Globus pallidus (tissue), 1 donor: ENCODE measurements at places on chromosomes 12 and 14.

DNA sequence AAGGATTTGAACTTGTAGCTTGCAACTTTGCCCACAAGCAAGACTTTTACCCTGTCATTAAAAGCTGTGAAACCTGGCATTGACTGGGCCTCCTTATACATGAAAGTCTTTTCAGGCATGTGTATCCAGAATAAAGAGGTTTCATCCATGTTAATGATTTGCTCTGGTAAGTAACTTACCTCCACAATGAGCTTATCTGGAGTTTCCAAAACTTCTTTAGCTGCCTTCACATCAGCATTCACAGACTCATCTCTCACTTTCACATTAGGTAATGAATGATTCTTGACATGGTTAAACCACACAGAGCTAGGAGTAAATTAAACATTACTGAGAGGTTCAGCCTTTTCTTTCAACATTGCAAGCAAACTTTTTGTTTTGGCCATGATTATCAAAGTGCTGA, 234.4 kb upstream of the CLEC14A start:
- DNase-seq = no peak

GRCh38 chr12:92132288-92132687, 13.4 kb downstream of the BTG1 start:
- DNase-seq = no peak

GRCh38 chr12:46965880-46966279, 113.5 kb upstream of the PCED1B start:
- no peak for DNase-seq

DNA sequence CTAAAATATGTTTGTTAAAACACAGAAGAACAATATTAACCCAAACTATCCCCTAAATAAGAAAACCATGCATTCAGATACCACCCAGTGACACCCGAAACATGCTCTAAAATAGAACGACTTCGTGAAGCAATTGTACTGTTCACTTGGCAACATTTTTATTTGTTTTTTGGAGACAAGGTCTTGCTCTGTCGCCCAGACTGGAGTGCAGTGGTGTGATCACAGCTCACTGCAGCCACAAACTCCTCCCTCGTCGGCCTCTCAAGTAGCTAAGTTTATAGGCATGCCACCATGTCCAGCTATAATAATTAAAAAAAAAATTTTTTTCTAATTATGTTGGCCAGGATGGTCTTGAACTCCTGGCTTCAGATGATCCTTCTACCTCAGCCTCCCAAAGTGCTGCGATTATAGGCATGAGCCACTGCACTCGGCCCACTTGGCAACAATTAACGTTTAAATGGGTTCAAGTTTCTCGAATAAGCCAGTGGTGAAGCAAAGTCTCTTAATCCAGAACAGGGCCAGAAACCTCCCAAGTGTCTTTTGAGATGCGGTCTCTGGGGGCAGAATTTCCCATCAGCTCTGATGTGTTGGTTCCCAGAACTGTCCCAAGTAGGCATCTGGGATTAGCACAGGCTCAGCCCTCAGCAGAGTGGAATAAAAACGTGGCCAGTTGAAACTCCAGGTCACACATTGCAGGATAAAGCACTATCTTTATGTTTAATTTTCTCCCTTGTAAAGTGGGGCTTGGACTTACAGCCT, 74.5 kb downstream of the TMCC3 start:
- no peak for DNase-seq

- no peak for DNase-seq
Observed at GRCh38 chr14:92317511-92317910, 5.5 kb upstream of the SLC24A4 start.

GRCh38 chr12:44397631-44398030, 478.5 kb downstream of the NELL2 start:
- no peak for DNase-seq

GRCh38 chr12:69880571-69880970, 55.5 kb downstream of the MYRFL start:
- no peak for DNase-seq

DNA sequence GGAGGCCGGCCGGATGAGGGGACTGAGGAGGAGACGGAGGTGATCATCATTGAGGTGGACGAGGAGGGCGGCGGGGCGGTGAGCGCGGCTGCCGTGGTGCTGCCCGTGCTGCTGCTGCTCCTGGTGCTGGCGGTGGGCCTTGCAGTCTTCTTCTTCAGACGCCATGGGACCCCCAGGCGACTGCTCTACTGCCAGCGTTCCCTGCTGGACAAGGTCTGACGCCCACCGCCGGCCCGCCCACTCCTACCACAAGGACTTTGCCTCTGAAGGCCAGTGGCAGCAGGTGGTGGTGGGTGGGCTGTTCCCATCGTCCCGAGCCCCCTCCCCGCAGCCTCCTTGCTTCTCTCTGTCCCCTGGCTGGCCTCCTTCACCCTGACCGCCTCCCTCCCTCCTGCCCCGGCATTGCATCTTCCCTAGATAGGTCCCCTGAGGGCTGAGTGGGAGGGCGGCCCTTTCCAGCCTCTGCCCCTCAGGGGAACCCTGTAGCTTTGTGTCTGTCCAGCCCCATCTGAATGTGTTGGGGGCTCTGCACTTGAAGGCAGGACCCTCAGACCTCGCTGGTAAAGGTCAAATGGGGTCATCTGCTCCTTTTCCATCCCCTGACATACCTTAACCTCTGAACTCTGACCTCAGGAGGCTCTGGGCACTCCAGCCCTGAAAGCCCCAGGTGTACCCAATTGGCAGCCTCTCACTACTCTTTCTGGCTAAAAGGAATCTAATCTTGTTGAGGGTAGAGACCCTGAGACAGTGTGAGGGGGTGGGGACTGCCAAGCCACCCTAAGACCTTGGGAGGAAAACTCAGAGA, 9.6 kb downstream of the MMP14 start:
- DNase-seq = no peak

DNA sequence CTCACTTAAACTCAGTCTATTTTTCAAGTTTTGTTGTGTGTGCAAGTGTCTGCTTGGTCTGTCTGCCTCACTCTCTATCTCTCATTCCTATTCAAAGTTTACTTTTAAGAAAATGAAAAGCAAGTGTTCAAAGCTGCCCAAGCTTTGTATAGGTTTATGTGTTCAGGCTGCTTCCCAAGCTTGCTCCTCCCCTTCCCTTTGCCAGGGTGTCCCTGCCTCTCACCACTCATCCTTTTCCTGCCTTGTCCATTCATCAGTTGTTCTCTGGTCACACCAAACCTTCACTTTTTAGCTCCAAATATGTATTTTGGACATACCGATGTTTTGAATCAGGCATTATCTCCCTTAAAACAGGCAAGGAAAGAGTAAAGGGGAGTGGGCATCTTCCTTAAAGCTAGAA, 41.3 kb downstream of the STK38L start:
- no peak for DNase-seq

GRCh38 chr14:54579621-54580020, 12.7 kb downstream of the SAMD4A start:
- no peak for DNase-seq

DNA sequence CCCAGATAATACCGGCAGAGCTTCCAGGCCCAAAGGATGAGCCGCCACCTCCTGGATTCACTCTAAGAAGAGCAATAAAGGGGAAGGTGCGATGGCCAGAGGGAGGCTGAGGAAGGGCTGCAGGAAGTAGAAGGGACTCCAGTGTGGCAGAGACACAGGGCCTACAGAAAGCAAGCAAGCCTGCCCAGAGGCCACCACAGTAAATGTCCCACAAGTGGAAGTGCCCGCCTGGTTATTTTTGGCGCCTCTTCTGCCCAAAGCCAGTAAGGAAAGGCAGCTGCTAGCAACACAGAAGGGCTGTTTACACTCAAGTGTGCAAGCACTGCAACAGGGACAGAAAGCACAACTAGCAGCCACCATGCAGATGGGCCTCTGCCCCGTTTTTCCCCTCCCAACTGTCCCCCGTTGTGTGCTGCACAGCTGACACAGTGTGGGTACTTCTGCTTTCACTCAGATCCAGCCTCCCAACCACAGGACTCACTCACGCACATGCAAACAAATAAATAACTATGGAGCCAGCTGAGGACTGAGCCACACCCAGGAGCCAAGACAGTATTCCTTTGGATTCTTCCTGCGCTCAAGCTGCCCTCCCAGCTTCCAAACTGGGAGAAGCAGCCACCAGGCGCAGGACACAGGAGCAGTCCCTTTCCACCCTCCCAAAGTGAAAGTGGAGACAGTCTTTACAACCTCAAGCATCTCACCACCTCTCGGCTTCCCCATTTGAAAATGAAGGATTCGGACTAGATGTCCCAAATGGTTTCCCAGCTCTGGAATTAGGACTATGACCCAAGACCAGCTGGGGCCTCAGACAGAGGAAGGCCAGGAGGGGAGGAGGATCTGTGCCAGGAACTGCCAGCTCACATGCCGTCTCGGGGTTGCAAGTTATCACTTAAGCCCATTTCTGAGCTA, 40.0 kb upstream of the PNMA1 start:
- peak; percentile 80 for DNase-seq

DNA sequence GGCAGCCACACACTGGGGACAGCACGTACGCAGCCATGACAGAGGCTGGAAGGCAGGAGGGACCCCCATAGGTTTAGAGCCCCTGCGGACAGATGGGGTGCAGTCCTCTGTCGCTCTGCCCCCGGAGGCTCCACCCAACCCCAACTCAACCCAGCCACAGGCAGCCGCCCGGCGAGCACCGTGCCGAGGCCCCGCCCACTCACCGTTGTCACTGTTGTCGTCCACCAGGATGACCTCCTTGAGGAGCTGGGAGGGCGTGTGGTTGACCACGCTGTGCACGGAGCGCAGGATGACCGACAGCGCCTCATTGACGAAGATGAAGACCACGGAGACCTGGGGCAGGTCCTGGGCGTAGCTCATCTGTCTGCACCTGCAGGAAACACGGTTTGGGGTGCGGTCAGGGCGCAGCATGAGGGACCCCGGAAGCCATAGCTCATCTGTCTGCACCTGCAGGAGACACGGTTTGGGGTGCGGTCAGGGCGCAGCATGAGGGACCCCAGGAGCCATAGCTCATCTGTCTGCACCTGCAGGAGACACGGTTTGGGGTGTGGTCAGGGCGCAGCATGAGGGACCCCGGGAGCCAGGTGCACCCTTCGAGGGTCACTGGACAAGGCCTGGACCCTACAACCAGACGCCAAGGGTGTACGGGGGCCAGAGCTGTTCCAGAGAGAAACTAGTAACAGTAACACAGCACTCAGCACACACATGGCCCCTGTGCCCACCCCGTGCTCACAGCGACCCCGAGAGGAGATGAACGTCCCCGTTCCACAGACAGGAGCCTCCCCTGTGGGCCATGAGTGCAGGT, 66.9 kb downstream of the GALNT9 start:
- no peak for DNase-seq

DNA sequence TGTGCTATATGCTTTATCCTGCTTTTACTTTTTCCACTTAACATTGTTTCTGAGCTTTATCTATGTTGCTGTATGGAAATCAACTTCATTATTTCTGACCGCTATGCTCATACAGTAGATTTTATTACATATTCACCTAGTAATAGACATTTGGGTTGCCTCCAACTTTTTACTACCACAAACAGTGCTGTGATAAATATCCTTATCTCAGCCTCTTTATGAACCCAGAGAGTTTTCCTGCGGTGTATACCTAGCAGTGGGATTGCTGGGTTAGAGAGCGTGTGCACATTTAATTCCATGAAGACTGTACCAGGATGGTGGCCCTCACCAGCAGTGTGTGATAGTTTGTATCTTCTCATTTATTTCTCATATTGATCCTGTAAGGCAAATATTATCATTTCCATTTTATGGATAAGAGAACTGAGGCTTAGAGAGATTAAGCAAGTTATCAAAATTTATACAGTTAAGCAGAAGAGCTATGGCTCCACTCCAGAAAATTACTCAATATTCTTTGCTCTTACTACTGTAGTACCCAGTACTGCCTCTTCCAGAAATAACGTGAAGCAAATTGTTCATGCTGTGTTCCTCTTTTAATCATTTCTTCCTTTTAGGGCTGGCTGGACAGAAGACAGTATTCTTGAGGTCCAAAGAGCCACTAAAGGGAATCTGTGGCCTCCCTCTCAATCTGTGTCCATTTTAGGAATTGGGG, 26.3 kb upstream of the CISTR start:
- DNase-seq = no peak

DNA sequence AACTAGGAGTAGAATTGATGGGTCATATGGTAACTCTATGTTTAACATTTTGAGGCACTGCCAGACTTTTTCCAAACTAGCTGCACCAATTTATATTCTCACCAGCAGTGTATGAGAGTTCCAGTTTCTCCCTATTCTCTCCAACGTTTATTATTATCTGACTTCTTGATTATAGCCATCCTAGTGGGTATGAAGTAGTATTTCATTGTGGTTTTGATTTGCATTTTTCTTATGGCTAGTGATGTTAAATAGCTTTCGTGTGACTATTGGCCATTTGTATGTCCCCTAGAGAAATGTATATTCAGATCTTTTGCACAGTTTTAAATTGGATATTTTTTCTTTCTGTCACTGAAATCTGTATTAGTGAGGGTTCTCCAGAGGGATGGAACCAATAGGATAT, 37.8 kb downstream of the HELB start:
- no peak for DNase-seq

- no peak for DNase-seq
Observed at GRCh38 chr12:75856235-75856634, 175.3 kb downstream of the PHLDA1 start.

DNA sequence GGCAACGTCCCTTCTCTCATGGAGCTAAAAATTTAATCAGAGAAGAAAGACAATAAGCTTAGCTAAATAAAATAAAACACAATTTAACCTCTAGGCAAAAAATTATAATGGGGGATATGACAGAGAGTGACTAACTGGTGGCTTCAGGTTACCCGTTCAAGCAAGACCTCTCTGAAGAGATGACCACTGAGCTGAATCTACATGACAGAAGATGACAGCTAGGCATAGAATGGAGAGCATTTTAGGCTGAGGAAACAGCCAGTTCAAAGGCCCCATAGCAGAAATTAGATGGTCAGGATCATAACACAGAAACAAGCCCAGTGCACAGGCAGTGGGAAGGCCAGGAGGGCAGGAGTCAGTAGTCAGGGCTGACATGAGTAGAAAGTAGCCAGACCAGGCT, 1094.3 kb downstream of the VRK1 start:
- no peak for DNase-seq

- no peak for DNase-seq
Observed at GRCh38 chr14:32049361-32050088, 27.6 kb upstream of the ARHGAP5 start.

DNA sequence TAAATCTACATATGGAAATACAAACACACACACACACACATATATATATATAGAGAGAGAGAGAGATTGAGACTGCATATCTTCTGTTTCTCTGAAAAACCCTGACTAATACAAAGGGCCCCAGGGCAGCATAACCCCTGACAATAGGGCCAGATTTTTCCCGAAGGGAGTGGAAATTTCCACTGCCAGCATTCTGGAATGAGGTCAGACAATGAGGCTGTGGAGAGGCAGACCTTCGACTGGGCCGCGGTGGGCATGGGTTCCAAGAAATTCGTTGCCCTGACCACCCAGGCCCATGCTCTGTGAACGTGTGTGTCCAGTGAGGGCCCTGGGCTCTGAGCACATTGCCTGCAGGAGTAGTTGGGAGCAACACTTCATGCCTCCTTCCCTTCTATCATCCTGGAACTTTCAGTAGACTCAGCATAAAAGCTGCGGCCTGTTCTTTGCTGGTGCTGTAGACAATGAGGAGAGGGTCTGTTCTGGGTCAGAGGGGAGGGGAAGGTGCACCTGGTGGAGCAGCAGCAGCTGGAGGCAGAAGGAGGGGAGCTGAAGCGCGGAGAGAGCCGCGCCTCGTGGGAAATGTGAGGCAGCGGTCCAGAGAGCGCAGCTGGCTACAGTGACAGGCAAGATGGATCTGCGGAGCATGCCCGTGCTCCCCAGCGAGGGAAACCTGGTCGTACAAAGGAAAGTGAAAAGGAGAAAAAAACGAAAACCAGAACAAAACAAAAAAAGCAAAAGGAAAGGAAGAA, 25.6 kb upstream of the CCDC60 start:
- no peak for DNase-seq

- peak; percentile 45 for DNase-seq
Observed at GRCh38 chr12:52380271-52380694, 5.2 kb downstream of the KRT84 start.

GRCh38 chr12:66885115-66885875, 206.4 kb upstream of the GRIP1 start:
- DNase-seq = no peak
